Right atrium auricular region (tissue), 2 donors: ENCODE measurements at places on chromosomes 12 and 14. TPM values are rescaled to one million over a fixed set of nuclear protein-coding genes. Genes with fewer than 3 reads are reported as not detected.
A peak's percentile ranks its signal among the peaks of the same experiment; 100 is the strongest.

The CLEC1B gene
- total RNA-seq, result not detected

GRCh38 chr14:31990183-31990857 lies 86.8 kb upstream of the ARHGAP5 start:
- H3K27ac ChIP-seq, result peak overlapping the region; percentile 86
- no peaks in the 10 kb centered on the region for H3K27me3 ChIP-seq
- DNase-seq, result no peak
- H3K36me3 ChIP-seq, result no peaks in the 10 kb centered on the region
- no peaks in the 10 kb centered on the region for H3K4me1 ChIP-seq
- no peak overlapping the region for H3K4me3 ChIP-seq

The KRT79 gene
- not detected for total RNA-seq

- H3K4me1 ChIP-seq, result no peaks in the 10 kb centered on the region
- H3K36me3 ChIP-seq, result no peaks in the 10 kb centered on the region
- no peak overlapping the region for H3K27ac ChIP-seq
- H3K27me3 ChIP-seq, result no peaks in the 10 kb centered on the region
Measured at GRCh38 chr12:106750524-106750923, 24.0 kb upstream of the RIC8B start.

The RNF212B gene
- not detected for total RNA-seq

The DIO3 gene
- not detected for total RNA-seq

DNA sequence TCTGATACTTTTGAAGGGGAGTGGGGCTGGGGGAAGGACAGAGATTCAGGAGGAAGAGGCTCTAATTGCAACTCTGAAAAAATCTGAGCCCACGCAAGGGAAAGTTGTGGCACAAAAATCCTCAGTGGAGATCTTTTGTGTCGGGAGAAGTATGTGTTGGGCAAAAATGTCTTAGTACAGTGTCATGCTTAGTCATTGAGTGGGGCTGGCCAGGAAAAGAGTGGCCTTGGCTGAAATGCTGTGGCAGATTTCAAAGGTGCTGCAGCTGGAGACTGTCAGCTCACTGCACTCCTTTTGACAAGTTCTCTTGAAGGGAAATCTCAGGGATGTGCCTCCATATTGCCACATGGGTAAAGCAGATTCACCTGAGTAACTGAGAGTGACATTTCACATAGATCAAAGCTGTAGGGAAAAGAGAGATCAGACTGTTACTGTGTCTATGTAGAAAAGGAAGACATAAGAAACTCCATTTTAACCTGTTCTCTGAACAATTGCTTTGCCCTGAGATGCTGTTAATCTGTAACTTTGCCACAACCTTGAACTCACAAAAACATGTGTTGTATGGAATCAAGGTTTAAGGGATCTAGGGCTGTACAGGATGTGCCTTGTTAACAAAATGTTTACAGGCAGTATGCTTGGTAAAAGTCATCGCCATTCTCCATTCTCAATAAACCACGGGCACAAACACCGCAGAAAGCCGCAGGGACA lies 36.0 kb upstream of the GLIPR1 start:
- H3K36me3 ChIP-seq, result no peaks in the 10 kb centered on the region
- H3K27ac ChIP-seq, result no peak overlapping the region
- no peaks in the 10 kb centered on the region for H3K27me3 ChIP-seq
- no peak overlapping the region for H3K4me3 ChIP-seq

The SLC10A1 gene
- total RNA-seq, result 0.16 TPM

- no peak overlapping the region for H3K27ac ChIP-seq
- no peak for DNase-seq
- no peaks in the 10 kb centered on the region for H3K4me1 ChIP-seq
- H3K27me3 ChIP-seq, result peaks cover 17% of the 10 kb centered on the region
- no peaks in the 10 kb centered on the region for H3K36me3 ChIP-seq
Measured at GRCh38 chr14:28776482-28777266, 10.1 kb downstream of the FOXG1 start.

The PIP4K2C gene
- 22.1 TPM for total RNA-seq

GRCh38 chr12:13242936-13243335 lies 46.4 kb downstream of the EMP1 start:
- DNase-seq, result no peak
- H3K27ac ChIP-seq, result no peak overlapping the region
- no peak overlapping the region for H3K4me3 ChIP-seq
- no peaks in the 10 kb centered on the region for H3K36me3 ChIP-seq
- no peaks in the 10 kb centered on the region for H3K4me1 ChIP-seq

The C14orf180 gene
- total RNA-seq, result 59.5 TPM

The DTX1 gene
- total RNA-seq, result 4.0 TPM

DNA sequence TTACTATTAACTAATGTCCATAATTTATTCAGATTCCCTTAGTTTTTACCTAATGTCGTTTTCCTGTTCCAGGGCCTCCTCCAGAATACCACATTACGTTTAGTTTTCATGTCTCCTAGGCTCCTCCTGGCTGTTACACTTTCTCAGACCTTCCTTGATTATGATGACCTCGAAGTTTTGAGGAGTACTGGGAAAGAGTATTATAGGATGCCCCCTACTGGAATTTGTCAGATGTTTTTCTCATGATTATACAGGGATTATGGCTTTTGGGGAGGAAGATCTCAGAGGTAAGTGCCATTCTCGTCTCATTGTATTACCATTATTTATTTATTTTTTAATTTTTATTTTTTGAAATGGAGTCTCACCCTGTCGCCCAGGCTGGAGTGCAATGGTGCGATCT lies 17.7 kb upstream of the C1S start:
- H3K4me3 ChIP-seq, result no peak overlapping the region
- no peak overlapping the region for H3K27ac ChIP-seq
- no peak for DNase-seq
- no peaks in the 10 kb centered on the region for H3K36me3 ChIP-seq
- H3K27me3 ChIP-seq, result no peaks in the 10 kb centered on the region
- H3K4me1 ChIP-seq, result peaks cover 4% of the 10 kb centered on the region

DNA sequence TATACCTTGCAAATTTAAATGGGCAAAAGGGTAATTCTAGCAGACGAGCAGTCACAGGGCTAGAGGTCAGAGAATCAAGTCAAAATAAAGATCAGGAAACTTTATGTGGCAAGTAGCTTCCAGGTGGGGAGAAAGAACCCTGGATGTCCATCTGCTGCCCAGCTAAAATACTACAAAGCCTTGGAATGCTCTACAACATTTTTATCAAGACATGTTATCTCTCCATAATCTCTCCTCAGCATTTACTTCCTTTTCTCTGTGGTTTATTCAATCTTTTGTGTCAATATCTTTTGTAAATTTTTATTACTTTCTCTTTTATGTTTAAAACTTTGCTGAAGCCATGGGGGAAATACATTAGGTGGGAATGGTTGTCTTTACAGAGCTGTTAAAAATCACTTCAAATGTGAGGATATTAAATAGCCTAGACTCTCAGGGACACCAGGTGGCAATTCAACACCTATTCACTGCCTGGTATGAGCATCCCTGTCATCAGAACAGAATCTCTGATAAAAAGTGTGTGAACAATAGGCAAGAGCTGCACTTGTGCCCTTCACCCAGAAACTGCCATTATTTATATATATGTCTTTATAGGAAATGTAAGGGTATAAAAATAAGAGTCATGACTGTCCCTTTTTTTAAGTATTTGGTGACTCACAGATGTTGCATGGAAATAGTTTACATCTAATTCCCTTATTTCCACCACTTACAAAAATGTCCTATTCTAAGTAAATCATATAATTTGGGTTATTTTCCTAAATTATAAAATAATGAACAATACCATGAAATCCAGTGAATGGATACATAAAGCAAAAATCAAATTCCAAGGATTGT lies 152.9 kb downstream of the EPS8 start:
- H3K27ac ChIP-seq, result peak overlapping the region; percentile 4
- DNase-seq, result no peak
- no peak overlapping the region for H3K4me3 ChIP-seq
- peaks cover 17% of the 10 kb centered on the region for H3K4me1 ChIP-seq

DNA sequence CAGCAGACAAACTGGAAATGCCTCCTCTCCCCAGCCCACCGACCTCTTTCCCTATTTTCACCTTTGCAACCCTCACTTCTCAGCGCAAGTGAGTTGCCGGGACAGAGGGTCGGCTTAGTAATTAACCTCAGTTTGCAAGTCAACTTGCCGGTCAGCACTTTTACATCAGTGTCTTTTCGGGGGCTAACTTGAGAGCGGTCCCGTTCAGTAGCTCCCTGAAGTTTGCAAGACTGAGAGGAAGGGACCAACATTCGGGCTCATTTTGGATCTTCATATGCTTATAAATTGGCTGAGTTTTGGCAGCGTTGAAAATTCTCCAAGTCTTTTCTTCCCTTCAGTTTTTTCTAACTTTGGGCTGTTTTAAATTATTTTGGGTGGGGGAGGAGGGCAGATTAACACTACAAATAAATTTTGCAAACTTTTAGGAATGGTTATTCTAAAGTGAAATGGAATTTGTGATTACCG lies 846 bp downstream of the BRMS1L start:
- peak overlapping the region; percentile 59 for H3K4me3 ChIP-seq
- H3K27me3 ChIP-seq, result no peaks in the 10 kb centered on the region
- no peak for DNase-seq
- H3K36me3 ChIP-seq, result peaks cover 5% of the 10 kb centered on the region
- H3K27ac ChIP-seq, result peak overlapping the region; percentile 93

DNA sequence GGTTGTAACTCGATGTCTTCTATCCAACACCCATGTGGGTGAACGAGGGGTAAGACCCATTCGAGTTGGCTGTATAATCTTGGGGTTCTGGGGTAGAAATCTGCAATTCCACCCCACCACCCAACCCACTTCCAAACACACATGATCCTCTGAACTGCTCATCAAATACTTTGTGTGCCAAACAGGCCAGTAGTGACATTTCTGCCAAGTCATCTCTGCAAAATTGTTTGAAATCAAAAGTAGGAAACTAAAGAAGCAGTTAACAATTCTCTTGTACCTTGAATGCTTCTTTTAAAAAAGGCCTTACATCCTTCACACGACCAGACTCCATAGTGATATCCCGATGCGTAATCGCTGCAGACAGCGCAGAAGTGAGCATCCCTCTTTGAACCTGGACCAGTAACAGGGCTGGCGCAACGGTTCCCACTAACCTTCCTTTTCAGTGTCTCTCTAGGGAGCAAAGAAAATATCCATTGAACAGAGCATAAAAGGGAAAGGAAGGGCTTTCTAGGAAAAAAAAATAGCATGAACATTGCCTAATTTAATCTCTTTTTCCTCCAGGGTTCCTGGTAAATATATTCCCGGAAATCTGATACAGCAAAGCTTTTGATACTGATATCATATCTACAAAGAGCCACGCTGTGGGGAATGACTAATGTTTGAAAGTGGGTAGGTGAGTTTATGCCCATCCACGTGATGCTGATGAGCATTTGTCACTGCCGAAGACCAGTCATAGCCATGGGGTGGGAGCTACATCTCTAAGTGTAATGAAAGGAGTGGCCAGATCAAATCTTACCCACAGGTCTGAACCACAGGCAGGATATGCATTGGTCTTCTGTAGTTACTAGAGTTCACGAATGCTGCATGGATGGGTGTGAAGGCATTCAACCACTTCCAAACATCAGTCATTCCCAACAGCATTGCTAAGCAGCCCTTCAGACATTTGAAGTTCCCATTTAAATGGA lies 14.2 kb downstream of the ESR2 start:
- no peak overlapping the region for H3K4me3 ChIP-seq
- no peak overlapping the region for H3K27ac ChIP-seq
- no peaks in the 10 kb centered on the region for H3K36me3 ChIP-seq
- DNase-seq, result no peak

DNA sequence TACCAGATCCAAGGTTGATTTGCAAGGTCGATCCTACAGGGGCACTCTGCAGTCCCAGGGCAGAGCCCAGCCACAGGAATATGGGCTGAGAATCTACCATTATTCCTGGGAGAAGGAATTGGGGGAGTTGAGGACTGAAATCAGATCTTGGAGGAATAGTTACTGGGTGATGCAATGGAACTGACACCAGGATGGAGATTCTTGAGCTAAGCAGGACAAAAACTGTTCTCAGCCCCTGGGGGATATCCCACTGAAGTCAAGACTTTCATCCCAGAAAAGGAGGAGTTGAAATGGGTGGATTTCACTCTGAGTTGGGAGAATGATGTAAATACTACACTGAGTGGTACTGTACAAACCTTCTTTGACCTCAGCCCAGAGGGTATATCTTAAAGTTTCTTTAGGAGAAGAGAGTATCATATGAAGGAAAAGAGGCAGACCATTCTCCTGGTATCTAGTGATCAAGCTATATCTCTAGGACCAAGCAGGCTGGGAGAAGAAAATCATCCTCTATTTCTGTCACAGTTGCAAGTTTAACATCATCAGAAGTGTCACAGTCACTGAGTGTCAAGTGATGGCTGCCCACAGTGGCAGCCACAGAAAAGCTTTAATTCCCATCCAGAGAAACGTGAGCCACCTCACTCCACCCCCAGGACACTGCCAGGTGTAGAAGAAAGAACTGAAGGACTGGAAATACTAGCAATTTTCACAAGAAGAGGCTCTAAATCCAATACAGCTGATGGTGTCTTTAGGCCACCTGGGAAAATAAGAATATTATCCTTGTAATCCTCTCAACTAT lies 181.9 kb downstream of the NUAK1 start:
- peaks cover 30% of the 10 kb centered on the region for H3K4me1 ChIP-seq
- no peaks in the 10 kb centered on the region for H3K27me3 ChIP-seq
- H3K4me3 ChIP-seq, result no peak overlapping the region
- no peaks in the 10 kb centered on the region for H3K36me3 ChIP-seq
- peak overlapping the region; percentile 17 for H3K27ac ChIP-seq

DNA sequence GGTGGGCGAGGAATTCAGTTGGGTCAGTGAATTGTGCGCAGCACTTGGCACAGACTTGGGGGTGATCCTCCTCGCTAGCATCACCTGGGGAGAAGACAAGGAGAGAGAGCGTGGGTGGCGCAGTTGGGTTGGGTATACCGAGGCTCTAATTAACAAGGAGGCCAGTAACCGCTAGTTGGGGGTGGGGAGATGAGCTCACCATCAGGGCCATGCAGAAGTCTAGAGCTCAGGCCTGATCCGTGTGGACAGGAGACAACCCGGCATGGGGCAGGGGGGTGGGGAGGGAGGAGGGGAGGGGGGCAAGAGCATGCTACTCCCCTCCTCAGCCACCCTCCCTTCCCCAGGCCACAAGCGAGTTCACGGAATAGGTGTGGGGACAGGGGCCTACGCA lies 580 bp downstream of the SALL2 start:
- DNase-seq, result no peak
- H3K4me1 ChIP-seq, result peaks cover 14% of the 10 kb centered on the region
- H3K27ac ChIP-seq, result peak overlapping the region; percentile 67
- peak overlapping the region; percentile 86 for H3K4me3 ChIP-seq

- no peak overlapping the region for H3K4me3 ChIP-seq
- no peaks in the 10 kb centered on the region for H3K4me1 ChIP-seq
- H3K27me3 ChIP-seq, result no peaks in the 10 kb centered on the region
Measured at GRCh38 chr12:113598815-113599406, 127.2 kb upstream of the LHX5 start.

GRCh38 chr14:69610874-69611171 lies 573 bp upstream of the SUSD6 start:
- H3K27ac ChIP-seq, result peak overlapping the region; percentile 83
- no peaks in the 10 kb centered on the region for H3K36me3 ChIP-seq
- peak overlapping the region; percentile 82 for H3K4me3 ChIP-seq

- peak overlapping the region; percentile 71 for H3K27ac ChIP-seq
- no peak overlapping the region for H3K4me3 ChIP-seq
- H3K36me3 ChIP-seq, result no peaks in the 10 kb centered on the region
- DNase-seq, result no peak
- H3K4me1 ChIP-seq, result peaks cover 52% of the 10 kb centered on the region
Measured at GRCh38 chr12:54432815-54433164, 13.7 kb upstream of the ITGA5 start.
